SW 1271 (cell line): ENCODE measurements at places on chromosomes 12 and 14.

- no peak for DNase-seq
These were observed 447.4 kb downstream of the MED13L start for GRCh38 chr12:115830070-115830469.

DNA sequence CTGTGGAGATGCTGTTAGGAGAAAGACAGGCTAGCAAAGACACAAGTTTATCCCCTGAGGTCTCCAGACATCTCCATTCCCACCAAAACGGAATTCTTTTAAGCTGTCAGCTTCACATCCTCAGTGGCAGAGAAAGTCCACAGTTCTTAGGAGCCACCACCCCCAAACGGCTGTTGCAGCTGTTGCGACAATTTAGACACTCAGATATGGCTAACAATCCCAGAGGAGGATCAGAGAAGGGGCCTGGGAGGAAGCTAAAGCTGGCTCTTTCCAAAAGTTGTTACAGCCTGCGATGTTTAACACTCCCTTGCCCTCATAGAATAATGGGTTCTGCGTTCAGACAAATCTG is 1.9 kb upstream of the ATP5MC2 start:
- DNase-seq, result no peak

DNA sequence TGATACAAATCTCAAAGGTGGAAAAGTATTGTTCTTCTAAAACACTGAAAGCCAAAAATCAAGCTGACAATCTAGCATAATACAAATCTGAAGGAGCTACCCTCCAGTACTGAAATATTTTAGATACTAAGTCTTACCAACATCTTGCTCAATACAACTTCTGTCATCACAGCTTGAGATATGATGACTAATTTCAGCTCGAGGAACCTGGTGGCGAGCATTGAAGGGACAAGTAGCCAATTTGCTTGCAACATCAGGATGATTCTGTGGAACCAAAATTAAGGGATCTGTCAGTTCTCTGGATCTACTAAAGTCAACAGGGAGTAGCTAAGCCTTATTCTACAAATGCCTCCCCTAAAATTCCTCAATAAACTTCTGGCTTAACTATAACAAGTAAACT is 10.4 kb downstream of the GTSF1 start:
- DNase-seq, result no peak

GRCh38 chr12:78192979-78193378 is 362.3 kb downstream of the NAV3 start:
- no peak for DNase-seq

DNA sequence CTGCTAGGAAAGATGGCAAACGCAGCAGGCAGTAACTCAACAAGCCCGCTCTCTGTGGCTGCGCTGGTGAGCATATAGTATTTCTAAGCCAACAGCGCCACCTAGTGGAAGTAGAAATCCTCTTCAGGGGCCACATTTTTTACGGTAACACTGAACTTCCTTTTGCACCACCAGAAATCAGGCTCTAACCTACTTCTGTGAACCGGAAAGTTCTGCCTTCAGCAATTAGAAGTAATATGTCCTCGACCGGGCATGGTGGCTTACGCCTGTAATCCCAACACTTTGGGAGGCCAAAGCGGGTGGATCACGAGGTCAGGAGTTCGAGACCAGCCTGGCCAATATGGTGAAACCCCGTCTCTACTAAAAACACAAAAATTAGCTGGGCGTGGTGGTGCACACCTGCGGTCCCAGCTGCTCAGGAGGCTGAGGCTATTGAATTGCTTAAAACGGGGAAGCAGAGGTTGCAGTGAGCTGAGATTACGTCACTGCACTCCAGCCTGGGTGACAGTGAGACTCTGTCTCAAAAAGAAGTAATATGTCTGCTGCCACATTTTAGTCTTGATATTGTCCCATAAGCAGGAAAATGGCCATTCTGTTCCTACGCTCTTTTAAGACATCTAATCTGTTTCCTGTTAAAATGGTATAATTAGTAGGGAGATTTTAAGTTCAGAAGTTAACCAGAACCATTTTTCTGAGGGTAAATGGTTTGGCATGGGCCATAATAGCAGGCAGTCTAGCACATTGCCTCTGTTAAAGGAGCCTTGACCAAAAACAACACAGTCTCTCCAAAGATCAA is 26.8 kb downstream of the APOBEC1 start:
- peak; percentile 74 for DNase-seq
